ENCODE measurements at places on chromosomes 4 and X.

GRCh38 chrX:125205133-125205917, 114.3 kb upstream of the TEX13C start:
- DNase-seq: no peak

DNA sequence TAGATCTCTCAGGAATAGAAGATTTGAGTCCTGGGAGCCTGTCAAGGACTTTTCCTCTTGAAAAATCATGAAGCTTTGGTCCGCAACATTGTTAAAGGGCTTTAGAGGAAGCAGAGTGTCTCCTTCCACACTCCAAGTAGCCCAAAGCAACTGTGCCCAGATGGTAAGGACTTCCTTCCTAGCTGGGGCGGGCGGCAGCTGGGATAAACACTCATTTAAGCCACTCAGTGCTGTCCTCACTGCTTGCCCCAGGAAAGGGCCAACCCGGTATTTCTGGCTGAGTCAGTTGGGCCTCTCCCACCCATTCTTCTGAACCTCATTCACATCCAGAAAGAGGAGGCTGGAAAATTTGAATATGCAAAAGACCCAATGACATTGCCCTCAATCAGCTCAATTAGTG, 144.3 kb downstream of the CHIC2 start:
- no peak for DNase-seq

DNA sequence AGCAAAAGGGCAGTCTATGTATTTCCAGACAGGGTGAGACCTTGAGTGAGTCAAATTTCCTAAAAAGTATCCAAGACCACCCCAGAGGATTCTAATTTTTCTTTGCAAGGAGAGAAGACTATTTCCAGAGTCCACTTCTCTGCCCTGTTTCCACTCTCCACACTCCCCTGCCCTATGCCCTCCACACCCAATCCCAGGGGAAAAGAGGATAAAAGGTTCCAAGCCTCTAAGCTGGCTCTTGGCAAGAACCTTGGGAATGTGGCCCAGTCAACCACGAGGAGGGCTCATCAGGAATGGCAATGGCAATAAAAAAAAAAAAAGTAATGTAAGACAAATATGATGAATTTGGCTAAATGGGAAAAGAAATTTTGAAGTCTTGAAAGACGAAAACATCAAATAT, 65.9 kb downstream of the SRPX start:
- no peak for DNase-seq

- DNase-seq: no peak
Measured at GRCh38 chr4:139202991-139203390, 26.0 kb upstream of the ELF2 start.

DNA sequence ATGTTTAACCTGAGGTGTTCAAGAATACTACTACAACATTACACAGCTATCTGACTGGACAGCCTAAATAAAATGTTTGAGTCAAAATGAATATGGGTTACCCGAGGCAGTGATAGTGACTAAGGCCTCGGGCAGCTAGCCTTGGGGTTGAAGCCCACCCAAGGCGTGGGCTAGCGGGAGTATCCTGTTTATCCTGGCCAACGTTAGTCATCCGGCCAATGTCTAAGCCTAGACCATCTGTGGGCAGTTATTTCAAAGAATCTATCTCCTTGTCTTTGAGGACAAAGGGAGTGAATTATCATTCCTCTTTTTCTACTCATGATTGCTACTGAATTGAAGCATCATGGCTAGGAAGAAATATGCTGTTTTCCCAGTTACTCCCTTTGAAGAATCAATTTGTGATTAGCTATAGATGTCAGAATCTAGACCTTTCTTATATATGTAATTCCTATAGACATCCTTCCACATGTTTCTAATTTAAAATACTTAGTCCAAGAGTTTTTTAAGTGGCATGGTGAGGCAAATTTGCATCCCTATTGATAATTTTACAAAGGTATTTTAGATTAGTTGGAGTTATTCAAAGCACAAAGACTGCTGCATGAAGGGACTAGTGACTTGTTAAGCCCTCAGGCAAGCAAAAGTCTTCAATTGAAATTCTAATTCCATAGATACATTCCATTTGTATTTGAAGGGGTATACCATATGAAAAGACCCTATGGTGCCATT, 6.0 kb upstream of the PDGFC start:
- DNase-seq: no peak

- DNase-seq: no peak
Measured at GRCh38 chr4:51843309-51844152, 578 bp downstream of the DCUN1D4 start.

- DNase-seq: no peak
Measured at GRCh38 chrX:10190367-10190766, 33.6 kb downstream of the CLCN4 start.

DNA sequence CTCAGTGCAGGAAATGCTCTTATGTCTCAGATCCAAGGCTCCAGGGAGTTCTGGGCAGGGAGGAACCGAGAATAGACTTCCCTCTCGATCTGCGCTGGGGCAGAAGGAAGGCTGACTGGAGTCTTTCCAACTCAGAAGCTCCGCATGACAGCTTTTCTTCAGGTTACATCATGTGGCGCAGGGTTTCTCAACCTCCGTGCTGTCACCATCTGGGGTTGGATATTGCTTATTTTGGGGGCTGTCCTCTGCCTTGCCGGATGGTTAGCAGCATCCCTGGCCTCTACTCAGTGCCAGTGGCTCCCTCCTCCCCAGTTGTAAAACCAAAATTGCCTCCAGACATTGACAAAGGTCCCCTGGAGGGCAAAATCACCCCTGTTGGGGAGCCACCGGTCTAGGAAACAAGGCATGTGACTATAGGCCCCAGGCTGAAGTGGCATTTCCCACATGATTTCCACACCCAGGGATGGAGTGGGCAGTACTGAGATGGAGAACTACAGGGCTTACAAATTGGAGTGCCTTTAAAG, 21.4 kb downstream of the REELD1 start:
- no peak for DNase-seq

- no peak for DNase-seq
Measured at GRCh38 chrX:40174854-40175510, 77.2 kb upstream of the BCOR start.

GRCh38 chrX:117768861-117769604, 347.6 kb downstream of the KLHL13 start:
- no peak for DNase-seq

- DNase-seq: no peak
Measured at GRCh38 chr4:105184316-105184980, 37.8 kb downstream of the TET2 start.

GRCh38 chr4:48588230-48589097, 98.4 kb downstream of the ZAR1 start:
- DNase-seq: no peak

GRCh38 chr4:73867783-73868182, 1.4 kb upstream of the CXCL1 start:
- DNase-seq: no peak

DNA sequence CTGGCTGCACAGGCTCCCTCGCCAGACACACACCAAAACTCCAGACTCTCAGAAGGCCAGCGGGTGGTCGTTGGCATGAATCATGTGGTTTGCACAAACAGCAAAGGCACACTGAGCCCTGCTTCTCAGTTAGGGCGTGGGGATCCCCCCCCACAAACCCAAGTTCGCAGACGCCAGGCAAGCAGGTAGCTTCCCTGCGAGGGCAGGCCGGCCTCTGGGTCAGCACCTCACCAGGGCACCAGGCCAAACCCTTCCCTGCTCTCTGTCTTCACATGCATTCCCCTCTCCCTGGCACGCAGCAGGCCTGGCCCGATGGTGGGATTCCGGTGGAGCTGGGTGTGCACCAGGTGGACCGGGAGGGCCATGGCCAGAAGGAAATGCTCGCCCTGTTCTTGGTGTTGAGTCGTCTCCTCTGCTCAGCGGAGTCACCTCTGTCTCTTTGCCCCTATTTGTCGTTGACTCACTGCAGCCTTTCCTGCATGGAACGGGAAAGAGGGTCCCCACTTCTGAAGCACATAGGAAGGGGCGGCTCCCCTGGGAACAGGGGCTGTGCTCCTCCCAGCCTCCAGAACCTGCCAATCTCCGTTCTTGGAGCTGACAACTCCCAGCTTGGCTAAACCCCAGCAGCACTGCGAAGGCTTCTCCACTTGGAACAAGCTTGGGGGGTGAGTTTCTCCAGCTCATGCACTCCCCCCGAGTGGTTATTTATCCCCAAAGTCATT, 51.4 kb downstream of the SORCS2 start:
- no peak for DNase-seq

- DNase-seq: no peak
Measured at GRCh38 chr4:67152976-67153375, 392.3 kb downstream of the CENPC start.

DNA sequence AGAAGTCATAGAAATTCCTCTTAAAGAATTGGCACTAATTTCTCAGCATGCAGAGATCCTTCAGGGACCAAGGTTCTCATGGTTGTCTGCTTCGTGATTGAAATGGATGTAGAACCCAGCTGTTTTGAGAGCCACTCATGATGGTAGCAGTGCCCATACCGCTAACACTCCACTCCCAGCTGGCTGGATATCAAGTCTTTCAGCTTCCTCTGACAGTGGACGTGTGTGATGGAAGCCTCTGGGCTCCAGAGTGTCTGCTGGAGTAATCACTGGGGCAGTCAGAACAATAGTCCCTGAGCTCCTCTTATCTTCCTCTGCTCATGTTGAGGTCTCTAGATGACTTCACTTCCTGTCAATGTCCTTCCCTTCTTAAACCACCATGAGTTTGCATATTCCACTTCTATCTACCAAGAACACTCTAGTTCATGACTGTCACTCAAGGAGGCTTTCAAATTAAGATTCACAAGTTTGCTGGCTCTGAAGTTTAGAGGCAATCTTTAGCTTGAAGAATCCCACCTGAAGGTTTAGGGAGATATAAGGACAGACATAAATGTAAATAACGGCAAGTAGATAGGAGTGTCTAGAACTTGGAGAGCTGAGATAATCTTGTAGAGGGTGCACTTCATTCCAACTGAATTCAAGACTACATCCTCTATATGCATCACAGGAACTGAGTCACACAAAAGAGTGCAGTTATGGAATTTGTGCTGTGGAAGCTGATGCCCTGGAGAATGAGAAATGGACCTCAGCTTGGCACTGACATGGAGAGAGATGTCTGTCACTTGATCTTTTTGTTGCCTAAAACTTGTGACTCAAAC, 64.5 kb upstream of the WDR1 start:
- no peak for DNase-seq

- DNase-seq: no peak
Measured at GRCh38 chr4:82381661-82382296, 8.0 kb upstream of the HNRNPD start.

DNA sequence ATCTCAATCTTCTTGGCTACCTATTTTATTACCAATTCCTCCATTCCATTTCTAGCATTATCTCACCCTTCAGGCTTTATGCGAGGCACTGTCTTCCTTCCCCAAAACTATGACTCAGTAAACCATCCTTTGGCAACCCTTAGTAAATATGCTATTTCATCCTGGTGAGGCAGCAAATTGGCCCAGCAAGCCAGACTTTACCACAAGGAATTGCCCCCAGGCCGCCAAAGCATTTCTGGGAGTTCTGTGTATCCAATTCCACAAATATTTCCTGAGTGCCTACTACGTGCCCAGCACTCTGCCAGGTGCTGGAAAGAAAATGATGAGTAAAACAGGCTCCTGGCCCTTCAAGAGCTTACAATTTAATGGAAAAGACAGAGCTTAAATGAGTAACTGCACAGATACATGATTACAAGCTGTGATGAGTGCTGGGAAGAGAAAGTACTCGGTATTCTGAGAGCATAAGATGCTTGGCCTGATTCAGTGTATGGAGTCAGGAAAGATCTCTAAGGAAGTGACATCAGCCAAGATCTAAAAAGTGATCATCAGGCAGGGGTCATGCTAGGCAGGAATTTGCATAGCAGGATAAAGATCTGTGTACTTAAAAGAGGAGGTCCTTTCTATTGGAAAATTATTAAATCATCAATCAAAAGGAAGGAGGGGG, 193.8 kb downstream of the ADAMTS3 start:
- DNase-seq: no peak

DNA sequence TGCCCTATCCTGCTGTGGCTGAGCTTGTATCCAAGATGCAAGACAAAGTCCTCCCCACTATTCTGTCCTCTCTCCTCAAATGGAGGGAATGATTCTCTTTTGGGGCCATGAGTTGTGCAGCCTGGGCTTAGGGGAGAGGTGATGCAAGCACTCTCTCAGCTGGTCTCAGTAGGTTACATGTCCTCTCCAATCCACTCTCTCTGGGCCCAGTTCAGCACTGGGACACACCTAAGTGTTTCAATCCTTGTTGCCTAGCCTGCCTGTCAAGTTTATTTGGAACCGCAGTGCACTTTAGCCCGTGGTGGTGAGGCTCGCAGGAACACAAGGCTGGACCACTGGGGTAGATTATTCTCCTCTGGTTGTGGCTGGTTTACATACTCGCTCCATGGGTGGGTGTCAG, 23.8 kb upstream of the TMPRSS11D start:
- no peak for DNase-seq

- no peak for DNase-seq
Measured at GRCh38 chrX:105872941-105873340, 50.6 kb downstream of the NRK start.

DNA sequence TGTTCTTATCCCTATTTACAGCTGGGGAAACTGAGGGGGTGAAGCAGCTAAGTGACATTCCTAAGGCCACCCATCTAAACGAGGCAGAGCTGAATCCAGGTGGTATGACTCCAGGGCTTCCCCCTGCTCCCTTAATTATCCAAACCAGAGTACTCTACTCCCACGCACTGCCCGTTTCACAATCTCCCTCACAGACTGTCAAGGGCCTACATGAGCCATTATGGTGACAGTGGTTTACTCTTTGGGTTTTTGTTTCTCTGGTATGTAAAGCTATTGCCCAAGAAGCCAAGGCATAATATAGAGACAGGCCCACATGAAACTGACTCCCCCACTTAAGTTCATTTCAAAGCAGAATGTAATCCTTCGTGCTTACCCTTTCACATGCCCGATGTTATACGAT, 95.1 kb downstream of the NHS start:
- no peak for DNase-seq

DNA sequence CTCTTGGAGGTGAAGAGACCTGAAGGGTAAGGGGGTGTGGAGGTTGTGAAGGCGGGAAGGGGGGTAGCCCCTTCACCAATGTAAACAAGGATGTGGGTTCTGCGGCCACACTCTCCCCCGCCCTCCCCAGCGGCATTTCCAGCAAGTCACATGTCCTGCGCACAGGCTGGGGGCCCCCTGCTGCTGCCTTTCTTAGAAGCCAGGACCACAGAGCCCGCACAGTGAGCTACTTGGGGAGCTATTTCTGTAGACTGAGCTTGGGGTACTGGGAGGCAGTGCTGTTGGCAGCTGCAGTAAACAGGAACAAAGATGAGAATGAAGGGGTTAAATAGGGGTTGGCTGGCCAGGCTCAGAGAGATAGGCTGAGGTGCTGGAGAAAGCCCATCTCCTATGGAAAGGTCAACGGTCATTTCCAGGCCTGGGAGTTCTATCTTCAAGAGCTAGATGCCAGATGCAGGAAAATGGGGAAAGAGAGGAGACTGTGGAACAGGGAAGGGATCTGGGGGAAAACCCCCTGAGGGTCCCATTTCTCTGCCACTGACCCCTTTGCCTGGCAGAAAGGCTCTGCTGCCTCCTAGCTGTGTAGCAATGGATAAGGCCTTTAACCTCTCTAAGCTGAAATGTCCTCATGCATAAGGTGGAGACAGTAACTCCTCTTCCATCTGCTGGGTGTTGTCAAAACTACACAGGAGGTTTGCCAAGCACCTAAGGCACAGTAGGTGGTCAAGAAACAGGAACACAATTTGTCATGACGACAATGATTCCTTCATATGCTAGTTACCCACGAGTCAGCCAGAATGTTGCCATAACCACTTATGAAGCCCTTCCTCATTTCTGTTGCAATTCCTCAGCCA, 18.5 kb upstream of the PIM2 start:
- peak; percentile 60 for DNase-seq

GRCh38 chr4:48203819-48204218, 65.8 kb downstream of the TEC start:
- no peak for DNase-seq
